ENCODE measurements at places on chromosomes 11 and 22.

DNA sequence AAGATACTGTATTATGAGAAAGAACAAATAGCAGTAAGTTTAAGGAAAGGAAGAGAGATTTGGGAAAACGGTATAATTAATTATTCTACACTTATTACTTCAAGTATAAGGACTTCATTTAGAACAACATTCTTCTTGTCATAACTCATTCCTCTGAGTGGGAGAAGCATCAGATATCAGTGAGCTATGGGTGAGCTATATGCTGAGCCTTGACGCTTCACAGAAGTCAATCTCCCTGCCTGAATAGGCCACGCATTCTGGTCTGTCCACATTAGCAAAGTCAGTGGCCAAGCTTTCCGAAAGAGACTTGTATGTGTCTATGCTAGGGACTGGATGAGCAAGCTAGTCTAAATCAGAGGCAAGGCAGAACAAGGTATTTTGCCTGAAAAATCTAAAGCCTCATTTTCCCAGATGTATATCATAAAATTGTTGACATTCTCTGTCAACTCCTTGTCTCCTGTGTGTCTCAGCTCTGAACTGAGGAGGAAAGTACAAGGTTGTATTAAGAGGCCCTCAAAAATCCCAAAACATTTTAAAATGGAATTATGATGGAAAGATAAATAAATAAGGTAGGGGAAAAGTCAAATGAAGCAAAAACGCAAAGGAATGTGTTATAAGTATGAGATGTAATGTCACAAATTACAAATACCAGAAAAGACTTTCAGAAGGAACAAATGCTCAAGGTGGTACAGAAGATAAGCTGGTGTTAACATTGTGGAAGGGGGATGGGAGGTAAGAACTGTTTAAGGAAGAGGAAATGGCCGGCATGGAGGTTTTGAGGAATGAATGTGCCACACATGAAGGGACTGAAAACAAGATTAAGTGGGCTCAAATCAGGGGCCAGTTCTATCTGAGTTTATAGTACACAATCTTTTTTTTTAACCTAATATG is 1.4 kb downstream of the OR52N2 start:
- no peak for DNase-seq

DNA sequence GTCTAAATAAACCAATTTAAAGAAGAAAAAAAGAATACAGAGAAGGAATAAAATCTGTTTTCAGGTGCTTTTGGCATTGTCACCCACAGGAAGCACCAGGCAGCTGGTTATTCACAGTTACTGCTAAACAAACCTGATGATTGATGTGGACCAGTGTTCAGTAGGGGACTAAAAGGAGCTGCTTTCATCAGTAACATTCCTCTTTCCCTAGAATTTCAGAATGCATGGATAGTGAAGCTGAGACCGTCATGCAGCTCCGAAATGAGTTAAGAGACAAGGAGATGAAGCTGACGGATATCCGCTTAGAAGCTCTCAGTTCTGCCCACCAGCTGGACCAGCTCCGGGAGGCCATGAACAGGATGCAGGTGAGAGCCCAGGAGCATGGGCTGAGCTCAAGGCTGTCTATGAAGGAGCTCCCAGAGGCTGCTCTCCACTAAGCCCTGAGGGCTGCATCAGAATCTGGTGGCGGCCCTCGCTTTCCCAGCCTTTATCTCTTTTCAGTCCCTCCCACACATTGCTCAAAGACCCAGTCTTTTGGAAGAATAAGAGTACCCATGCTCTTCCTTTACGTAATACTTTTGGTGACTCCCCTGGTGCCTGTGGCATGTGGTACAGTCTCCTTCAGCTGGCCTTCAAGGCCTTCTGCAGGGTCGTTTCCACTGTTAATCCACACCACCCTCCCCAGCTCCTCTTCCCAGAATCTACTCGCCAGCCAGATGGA is 69.5 kb downstream of the DBX1 start:
- no peak for DNase-seq

GRCh38 chr22:43390872-43391271 is 20.9 kb upstream of the MPPED1 start:
- no peak for DNase-seq

DNA sequence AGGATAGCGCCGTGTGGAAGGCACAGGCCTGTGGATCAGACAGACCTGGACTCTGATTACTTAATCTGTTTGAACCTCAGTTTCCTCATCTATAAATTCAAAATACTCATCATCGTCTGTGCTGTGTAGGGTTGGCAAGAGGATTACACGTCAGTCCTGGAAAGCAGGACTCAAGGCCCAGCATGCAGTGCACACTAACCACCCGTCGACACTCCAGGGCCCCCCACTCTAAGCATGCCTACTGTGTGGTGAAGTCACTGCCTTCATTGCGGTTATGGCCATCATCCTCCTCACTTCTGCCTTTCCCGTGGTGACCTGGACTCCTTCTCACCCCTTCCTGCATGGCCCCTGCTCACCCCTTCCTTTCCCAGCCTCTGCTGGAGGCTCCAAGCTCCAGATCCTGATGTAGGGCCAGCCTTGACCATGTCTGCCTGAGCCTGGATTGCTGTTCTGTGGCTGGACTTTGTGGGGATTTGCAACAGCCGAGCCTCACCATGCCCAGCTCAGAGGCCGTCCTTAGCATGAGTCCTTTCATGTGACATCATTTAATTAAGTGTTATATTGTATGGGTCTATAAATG is 1158.0 kb downstream of the TBC1D22A start:
- no peak for DNase-seq

- no peak for DNase-seq
Observed at GRCh38 chr11:66368484-66368883, 3.1 kb downstream of the SLC29A2 start.

DNA sequence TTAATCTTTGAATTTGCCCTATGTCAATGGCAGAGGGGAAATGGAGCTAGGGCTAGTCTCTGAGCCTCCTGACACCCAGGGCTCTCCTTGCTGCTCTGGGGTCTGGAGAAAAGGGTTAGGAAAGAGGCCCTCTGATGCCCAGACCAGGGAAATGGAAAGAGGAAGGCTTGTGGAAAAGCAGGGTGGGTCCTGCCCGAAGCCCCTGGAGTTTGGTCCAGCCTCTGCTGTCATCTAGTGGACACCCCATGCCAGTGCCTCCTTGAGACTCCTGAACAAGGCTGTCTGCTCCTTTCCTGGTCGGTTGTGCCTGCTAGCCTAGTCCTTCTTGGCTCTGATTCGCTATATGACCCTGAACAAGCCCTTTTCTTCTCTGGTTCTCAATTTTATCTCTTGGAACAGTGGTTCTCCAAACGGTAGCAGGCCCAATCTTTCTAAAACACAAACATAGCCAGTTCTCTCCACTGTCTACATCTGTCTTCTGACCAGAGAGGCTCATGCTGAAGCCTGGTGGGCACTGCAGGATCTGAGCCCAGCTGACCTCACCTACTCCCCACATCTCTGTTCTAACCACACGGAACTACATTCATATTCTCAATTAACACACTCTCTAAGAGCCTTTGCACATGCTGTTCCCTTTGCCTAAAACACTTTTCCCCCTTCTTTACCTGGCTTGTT is 8.8 kb upstream of the PLA2G3 start:
- peak; percentile 27 for DNase-seq

DNA sequence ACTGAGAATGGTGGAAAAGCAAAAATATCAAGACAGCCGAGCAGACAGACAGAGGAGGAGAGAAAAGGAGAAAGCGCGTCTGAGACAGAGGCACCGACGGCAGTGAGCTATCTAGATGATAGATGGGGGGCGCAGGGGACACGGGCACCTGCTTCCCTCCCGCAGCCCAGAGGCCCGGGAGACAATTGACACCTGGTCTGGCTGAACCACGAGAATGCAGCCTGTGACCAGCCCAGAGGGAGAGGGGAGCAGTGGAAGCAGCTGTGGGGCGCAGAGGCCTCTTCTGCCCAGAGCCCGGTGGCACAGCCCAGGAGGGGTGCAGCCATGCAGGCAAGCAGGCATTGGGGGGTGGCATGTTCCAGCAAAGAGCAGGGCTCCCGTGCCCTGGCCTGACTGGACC is 48.2 kb downstream of the ELFN2 start:
- no peak for DNase-seq

- no peak for DNase-seq
Observed at GRCh38 chr22:20118300-20119020, 1.4 kb upstream of the TRMT2A start.

- no peak for DNase-seq
Observed at GRCh38 chr11:91800208-91800914, 424.3 kb upstream of the FAT3 start.

- no peak for DNase-seq
Observed at GRCh38 chr11:70063555-70063954, 14.6 kb upstream of the ANO1 start.

GRCh38 chr22:19767427-19768341 is 7.1 kb downstream of the TBX1 start:
- DNase-seq, result no peak

- DNase-seq, result no peak
Observed at GRCh38 chr22:30823015-30823370, 128.3 kb downstream of the OSBP2 start.

DNA sequence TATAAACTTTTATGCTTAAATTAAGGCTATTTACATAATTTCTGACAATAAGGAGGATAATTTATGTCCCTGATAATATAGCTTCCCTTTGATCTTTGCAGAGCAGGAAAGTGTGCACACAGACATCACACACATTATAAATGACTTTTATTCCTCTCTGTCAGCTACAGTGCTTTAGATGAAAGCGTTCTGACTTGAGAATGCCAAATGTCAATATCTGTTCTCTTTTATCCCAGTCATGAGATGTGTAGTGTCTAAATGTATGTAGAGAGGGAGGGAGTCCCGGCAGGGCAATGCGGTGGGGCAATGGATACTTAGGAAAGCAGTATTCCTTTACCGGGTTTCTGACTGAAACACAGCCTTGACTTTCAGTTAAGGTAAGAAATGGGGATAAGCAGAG is 225.4 kb upstream of the CHORDC1 start:
- DNase-seq, result no peak

- DNase-seq, result no peak
Observed at GRCh38 chr11:44986315-44986714, 35.6 kb upstream of the TP53I11 start.

GRCh38 chr11:9120664-9121468 is 29.5 kb upstream of the SCUBE2 start:
- no peak for DNase-seq

GRCh38 chr11:60899977-60900376 is 6.4 kb downstream of the PRPF19 start:
- DNase-seq, result no peak

DNA sequence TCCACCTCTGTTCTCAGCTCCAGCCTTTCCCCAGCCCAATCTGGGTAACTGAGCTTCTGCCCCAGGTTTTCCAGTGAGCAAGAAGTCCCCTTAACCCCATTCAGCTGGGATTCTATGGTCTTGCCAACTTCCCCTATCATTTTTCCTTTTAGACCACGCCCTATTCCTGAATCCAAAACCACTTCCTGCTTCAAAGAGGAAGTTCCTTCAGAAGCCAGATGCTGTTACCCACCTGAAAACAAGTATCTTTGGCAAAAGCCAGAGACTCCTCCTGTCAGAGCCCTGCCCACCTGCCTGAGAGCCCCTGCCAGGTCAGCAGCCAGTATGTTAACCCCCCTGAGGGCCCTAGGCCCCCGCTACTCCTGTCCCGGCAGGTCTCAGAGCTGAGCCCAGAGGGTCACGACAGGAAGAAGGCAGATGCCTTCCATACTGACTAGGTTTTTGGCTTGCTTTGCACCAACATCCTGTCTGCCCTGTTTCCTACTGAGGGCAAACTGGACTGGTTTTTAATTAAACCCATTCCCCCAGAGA is 20.3 kb upstream of the MICAL2 start:
- no peak for DNase-seq

DNA sequence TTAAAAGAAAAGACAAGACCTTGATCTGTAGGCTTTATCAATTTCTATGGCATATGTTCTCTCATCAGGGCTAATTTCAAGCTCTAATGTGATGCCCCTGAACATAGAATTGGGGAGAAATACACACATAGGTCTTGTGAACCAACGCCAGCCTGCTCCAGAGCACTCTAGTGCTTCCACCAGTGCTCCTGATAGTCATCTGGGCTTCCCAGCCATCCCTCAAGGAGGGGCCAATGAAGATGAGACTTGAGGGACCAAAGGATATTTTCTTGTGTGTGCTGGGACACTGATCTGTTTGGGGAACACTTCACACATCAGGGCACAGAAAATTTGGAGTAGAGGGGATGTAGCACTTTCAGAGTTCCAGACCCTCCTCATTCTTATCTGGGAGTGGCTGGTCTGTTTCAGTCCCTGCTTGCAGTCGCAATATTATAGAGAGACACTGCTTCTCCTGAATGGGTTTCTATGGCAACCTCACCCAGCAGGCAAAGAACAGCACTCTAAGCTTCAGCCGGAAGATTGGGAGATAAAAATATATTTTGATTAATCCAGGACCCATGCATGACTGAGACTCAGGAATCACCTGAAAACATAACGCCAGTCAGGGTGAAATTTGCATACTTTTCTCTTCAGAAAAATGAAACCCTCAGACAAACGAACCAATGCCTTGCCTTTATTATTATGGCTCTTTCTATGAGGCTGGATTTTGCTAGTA is 28.4 kb upstream of the SCN3B start:
- DNase-seq, result no peak

DNA sequence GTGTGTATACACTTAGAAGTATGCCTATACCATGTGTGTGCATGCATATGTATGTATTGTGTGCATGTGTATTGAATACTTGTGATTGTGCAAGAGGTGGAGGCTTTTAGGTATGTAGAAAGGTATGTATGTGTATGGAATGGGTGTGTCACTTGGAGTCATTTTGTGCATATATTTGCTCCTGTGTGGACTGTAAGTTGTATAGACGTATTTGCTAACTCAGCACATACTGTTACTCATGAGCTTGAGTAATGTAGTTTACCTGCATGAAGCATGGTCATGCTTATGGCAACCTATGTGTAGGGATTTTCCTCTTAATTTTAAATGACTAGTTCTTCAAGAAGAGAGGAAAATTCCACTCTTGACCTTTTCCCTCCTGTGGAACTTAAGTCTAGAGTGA is 507.6 kb upstream of the LARGE1 start:
- DNase-seq, result no peak

- no peak for DNase-seq
Observed at GRCh38 chr11:5581014-5581413, 337 bp downstream of the OR52B6 start.

DNA sequence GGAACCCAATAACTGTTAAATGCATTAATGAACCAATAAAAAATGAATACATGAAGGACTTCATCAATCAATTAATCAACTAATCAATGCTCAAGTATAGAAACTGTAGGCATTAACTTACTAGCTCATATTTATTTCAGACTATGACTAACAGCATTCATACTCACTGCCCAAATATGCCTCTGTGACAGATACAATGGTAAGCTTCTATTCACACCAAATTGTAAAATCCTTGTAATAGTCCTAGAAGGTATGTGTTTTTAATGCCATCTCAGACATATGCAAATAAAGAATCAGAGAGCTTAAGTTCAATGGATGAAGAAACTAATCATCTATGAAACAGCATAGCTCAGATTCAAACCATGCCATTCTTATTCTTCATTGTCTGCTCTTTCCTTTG is 1253.6 kb upstream of the TENM4 start:
- no peak for DNase-seq

Measured in activated T-cell treated with anti-CD3 and anti-CD28 coated beads, Interleukin-2, amount 50 U/mL, for 1 hour (primary cell).